ENCODE measurements at places on chromosomes 4 and X. TPM values are rescaled to one million over a fixed set of nuclear protein-coding genes. Genes with fewer than 3 reads are reported as not detected.
A peak's percentile ranks its signal among the peaks of the same experiment; 100 is the strongest.

AKAP4 gene
- total RNA-seq: under 0.01 TPM

NXF3 gene
- not detected for total RNA-seq

ADH7 gene
- not detected for total RNA-seq

FGF5 gene
- 0.98 TPM for total RNA-seq

CHIC1 gene
- 17.5 TPM for total RNA-seq

CT45A2 gene
- total RNA-seq: not detected

COL4A5 gene
- 23.2 TPM for total RNA-seq

SPATA4 gene
- not detected for total RNA-seq

SOX3 gene
- not detected for total RNA-seq

RBM46 gene
- total RNA-seq: not detected

- no peak for DNase-seq
Measured at GRCh38 chrX:147781844-147782243, 129.9 kb upstream of the FMR1 start.

GRCh38 chr4:167786504-167786903, 305.8 kb upstream of the ANXA10 start:
- no peak for DNase-seq

DNA sequence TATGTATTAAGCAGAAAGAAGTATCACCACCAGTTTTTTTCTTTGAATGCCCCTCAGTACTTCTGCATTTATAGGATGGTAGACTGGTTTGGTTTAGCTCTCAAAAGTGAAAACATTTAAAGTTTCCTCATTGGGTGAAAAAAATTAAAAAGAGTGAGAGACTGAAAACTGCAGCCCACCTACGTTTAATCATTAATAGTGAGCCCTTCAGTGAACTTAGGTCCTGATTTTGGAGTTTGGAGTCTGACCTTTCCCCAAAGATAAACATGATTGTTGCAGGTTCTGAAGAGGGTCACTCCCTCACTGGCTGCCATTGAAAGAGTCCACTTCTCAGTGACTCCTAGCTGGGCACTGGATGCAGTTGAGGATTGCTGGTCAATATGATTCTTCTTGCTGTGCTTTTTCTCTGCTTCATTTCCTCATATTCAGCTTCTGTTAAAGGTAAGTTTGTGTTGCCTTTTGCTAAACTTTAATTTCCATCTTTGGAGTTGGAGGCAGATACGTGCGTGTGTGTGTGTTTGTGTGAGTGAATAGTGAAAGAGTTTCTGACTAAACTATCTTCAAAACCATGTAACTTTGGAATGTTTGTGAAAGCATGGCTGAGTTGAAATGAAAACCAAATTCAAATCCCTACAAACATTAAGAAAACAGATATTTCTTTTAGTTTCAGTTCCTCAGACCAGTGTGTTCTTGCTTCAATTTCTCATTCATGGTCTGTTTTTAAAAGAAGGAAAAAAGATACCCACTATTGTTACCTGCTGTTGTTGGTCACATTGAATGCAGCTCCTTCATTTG, at the start of gene MTTP:
MTTP (plus strand) TSS at position 295 of the 795 bp plus-strand sequence; CDS start at position 381, 86 bp downstream.
- no peak for DNase-seq

DNA sequence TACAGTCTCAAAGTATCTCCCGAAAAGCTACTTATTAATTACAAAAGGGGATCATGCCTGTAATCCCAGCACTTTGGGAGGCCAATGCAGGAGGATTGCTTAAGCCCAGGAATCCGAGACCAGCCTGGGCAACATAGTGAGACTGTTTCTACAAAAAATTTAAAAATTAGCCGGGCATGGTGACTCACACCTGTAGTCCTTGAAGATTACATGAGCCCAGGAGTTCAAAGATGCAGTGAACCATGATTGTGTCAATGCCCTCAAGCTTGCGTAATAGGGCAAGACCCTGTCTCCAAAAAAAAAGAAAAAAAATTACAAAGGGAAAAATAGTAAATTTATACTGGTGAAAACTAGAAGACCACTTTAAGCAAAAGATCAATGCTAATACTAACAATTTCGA, 3.3 kb upstream of the PORCN start:
- no peak for DNase-seq

GRCh38 chr4:155371432-155372043, 5.2 kb downstream of the MAP9 start:
- DNase-seq: peak; percentile 60

GRCh38 chrX:43505769-43506168, 150.3 kb upstream of the MAOA start:
- no peak for DNase-seq

DNA sequence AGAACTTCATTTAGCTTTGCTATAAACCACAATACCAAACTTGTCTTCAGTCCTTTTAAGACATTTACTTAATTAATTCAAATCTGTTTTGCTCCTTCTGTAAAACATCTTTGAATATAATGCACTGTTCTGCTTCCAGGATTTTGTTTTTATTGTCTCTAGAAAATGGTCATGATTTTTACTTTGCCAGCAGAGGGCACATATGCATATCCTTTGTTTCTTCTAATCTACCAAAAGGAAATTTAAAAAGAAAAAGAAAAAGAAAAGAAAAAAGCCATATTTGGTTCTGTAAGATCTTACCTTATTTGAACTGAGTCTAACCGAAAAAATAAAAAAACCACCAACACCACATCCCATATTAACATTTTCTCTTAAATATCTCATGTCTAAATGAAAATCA, 101.9 kb upstream of the CCSER1 start:
- DNase-seq: peak; percentile 1

- DNase-seq: peak; percentile 5
Measured at GRCh38 chrX:41033299-41033698, 51.9 kb upstream of the USP9X start.

- DNase-seq: no peak
Measured at GRCh38 chr4:176817204-176817603, 24.5 kb upstream of the VEGFC start.

- DNase-seq: peak; percentile 14
Measured at GRCh38 chrX:46912603-46913491, 626 bp downstream of the JADE3 start.

- peak; percentile 37 for DNase-seq
Measured at GRCh38 chrX:45689971-45690370, 489.3 kb upstream of the DIPK2B start.

DNA sequence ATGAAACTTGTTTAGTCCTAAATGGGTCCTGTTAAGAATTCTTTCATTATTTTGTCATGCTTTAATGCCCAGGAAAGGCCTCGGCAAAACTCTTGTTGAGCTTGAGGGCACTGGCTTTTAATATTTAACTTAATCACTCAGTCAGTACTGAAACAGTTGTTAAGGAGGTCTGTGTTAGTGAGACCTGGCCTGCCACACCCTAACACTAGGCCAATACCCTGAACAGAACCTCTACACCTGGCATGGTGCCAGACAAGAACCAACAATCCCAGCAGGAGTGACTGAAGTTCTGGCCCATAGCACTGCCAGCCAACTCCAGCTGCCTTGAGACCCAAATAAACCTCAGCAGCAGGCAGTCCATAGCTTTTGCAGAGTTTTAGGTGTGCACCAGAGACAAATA, 85.7 kb upstream of the ITM2A start:
- no peak for DNase-seq

DNA sequence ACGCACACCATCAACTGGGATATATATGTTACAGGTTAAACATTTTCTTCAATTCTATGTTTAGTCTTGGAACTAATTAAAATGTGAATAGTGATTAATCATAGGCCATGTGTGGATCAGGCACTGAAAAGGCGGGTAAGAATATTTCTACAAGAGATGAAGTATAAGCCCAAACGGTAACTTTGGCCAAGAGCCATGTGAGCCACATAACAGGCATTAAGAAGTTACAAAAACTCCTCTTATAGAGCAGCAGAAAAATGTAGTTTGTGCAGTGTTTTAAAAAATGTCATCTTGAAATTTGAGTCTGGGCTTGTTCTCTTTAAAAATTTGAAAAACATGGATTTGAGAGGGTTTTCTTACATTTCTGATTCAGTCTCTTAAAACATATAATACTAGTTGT, 521.8 kb upstream of the DIPK2B start:
- DNase-seq: no peak

GRCh38 chrX:128818690-128819089, 704.6 kb downstream of the SMARCA1 start:
- DNase-seq: no peak
